Spinal cord (tissue), 10 donors: ENCODE measurements at places on chromosomes 4 and X. TPM values are rescaled to one million over a fixed set of nuclear protein-coding genes. Genes with fewer than 3 reads are reported as not detected.

DNA sequence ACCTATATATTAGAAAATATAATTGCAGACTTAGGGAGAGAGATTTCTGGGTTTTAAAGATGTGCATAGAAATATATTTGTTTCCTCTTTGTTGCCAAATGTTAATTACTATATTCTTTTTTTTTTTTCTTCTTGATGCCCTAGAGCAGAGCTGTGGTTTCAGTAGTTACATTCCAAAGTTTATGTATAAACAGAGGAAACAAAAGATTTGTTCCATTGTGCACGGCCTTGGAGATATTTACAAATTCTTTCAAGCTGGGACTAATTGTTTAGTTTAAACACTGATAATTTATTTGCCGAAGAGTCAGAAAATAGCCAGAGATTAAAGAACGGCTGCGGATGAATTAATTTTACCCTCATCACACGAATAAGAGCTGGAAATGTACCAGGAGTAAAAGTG, 85.1 kb downstream of the USP46 start:
- DNase-seq, result no peak

DNA sequence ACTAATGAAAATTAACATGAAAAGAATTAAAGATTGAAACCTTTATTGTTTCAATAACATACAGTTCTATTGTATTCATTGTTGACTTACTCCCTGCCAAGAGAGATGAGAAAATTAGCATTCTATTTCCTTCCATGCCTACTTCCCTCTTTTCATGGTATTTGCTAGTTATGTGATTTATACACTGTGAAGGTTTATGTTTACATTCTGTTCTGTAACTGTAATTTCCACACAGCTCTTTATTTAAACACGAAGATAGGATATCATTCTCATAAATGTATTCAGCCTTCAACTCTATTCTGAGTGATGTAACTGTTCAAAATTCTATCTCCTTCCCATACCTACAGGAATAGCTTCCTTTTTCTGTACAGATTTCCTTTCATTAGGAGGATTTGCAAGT, 6.6 kb downstream of the CCDC110 start:
- no peak for DNase-seq

Gene SMARCA1
- total RNA-seq, result 115 TPM

Gene FRG2
- total RNA-seq, result not detected

Gene POLA1
- 30.8 TPM for total RNA-seq

- no peak for DNase-seq
Observed at GRCh38 chrX:69165087-69165651, at the start of gene PJA1. Gene PJA1 (minus strand): TSS chrX:69165453. CDS start chrX:69163073, 2,380 bp downstream.

Gene NOX1
- not detected for total RNA-seq

- DNase-seq, result peak; percentile 69
Observed at GRCh38 chr4:140004922-140005627, 148.9 kb downstream of the MAML3 start.

GRCh38 chrX:83101961-83102360, 406.1 kb upstream of the POU3F4 start:
- DNase-seq, result no peak

DNA sequence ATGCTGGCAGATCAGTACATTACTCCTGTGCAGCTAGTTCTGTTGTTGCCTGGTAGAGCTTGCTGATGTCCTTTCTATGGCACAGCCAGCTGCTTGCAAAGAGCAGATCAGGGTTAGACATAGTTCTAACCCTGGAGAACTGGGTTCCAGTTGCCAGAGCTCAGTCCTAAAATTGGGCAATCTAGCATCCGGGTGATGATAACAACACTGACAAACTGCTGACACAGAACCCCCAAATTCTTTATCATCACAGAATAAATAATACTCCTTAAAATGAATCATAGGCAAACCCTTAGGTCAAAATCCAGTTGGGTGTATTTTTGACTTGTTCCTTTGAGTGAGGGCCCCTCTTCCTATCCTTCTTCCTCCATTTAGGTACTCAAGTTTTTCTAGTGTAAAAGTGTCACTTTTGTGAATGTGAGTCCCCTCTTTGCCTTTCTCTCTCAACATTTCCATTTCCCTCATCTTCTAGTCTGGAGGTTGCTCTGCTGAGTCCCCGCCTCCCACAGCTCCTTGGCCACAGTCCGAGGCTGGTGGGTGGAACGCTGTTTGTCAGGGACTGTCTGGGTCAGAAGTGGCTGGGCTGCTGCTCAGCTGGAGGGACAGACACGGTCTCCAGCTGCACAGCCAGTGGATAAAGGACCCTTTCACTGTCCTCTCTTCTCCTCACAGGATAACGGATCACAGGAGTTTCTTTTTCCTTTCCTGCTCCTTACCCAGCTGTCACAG, 93.6 kb upstream of the RASGEF1B start:
- peak; percentile 80 for DNase-seq

GRCh38 chrX:3076416-3076991, 35.2 kb downstream of the ARSF start:
- DNase-seq, result no peak

DNA sequence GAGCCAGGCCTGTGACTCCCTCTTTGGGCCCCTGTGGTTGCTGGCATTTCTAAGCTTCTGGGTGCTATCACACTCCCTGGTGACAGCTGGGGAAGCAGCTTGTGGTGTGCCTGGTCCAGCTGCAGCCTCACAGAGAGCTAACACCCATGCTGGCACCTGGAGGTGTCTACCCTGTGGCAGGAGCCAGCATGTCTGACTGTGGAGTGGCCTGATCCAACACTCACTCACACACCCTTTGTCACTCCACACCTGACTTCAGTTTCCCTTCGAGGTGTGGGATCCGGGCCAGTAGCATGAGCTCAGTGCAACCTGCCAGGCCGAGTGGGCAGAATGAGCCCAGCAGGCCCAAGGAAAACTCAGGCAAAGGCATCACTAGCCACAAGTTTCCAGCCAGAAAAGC, 67.5 kb downstream of the TECRL start:
- peak; percentile 89 for DNase-seq

GRCh38 chrX:39826813-39827543, 270.8 kb downstream of the BCOR start:
- no peak for DNase-seq

DNA sequence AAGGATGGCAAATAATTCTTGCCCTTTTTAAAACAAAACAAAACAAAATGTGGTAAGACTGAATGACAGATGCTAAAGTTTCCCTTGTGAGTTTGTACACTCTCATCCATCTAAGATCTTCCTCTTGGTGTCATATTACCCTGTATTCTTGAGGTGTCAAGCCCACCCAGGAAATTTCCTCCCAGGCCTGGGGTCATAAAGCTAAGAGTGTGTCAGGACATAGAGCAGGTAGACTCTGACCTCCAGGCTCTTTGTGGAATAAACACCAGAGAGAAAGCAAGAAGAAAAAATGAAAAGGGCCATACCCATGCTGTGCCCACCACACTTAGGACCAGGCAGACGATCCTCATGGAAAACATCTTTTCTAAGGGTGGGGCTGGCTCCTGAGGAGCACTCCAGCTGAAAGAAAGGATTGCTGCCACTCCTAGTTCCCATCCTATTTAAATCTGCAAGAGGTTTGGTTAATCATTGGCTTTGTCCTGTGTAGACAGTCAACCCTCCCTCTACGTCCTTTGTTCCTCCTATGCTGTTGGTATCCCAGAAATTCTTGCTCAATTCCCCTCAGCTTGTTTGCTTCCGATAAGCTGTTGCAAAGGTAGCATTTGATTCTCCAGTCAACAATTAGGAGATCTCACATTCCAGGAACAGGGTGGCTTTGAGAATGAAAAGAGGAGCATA, at the start of gene FGA:
Gene FGA, minus strand, starts transcription at position 414 of the 678 bp plus-strand sequence. Its CDS starts 55 bp downstream, at position 359.
- no peak for DNase-seq

GRCh38 chrX:19887911-19888879, 795 bp upstream of the SH3KBP1 start:
- no peak for DNase-seq

DNA sequence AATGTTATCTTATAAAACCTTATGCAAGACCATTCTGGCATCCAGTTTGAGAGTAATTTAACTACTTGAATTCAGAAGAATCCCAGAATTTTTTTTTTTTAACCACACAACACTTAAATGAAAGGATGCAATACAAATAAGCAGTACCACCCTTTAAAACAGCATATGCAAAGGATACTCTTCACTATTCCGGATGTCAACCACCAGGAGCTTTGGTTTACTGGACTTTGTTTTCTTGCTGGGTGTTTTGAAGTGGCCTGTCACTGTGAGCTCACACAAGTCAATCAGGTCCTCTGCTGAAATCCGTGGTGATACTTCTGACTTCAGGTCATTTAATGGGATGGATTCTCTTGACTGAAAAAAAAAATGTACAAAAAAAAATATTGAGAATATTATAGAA, 200.0 kb downstream of the TBCK start:
- DNase-seq, result no peak

DNA sequence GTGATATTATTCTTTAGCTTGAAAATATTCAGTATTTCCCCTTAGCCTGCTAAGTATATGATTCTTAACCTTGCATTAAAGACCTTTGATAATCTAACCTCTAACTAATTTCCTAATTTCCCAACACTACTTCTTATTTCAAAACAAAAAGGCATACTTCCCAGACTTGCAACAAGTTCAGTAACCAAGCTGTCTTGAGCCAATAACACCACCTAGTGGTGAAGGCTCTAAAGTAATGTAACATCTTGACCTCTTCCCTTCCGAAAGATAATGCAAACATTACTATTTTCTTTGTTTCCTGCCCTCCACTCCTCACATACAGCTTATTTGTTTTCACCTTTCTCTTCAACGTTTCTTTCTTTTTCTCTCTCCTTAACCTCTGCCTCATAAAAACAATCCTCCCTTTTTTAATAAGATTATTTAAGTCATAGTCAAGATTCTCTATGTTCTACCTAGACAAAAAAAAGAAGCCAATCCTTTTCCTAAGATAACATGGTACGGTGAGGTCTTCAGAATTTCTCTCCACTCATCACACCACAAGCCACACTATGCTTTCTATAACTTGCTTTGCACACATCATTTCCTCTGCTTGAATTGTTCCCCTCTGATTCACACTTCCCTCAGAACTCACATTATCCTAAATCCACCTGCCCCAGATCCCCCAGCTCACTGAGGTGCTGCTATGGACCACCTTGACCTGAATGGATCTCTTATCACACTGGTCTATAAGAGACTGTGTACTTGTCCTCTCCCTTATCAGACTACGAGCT, 3.5 kb downstream of the FAT1 start:
- no peak for DNase-seq

GRCh38 chr4:64718091-64718490, 308.8 kb upstream of the TECRL start:
- DNase-seq, result peak; percentile 35

GRCh38 chr4:74537459-74537858, 92.5 kb downstream of the AREG start:
- DNase-seq, result no peak

- no peak for DNase-seq
Observed at GRCh38 chr4:148396986-148397673, 45.1 kb downstream of the NR3C2 start.

DNA sequence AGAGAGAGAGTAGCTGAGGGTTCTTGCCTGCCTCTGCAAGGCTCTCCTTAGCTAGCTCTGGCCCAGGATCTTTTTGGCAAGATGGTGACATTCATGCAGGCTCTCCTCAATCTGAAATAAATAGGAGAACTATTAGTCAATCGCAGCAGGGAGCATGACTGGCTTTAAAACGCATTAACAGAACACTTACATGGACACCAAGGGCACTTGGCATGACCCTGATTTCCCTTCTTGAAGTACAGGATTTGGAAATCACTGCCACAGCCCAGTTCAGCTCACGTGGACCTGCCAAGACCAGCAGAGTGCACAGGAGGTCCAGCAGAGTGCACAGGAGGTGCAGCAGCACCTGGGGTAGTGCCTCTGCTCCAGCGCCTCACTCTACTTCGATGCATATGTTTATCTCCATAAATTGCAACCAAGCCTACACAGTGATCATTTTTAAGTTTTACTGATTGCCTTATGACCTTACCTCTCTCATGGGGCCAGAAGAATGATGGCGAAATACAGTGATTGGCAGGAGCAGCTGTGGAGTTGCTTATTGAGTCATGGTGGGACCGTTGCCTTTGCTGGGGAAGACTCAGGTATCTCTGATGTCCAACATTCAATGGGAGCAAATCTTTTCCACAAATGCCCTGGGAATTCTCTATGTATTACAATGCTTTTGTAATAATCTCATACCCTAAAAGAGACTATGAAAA, 122.4 kb downstream of the SYNPO2 start:
- DNase-seq, result no peak

Gene FRMPD3
- total RNA-seq, result 4.5 TPM

- no peak for DNase-seq
Observed at GRCh38 chrX:22246620-22247019, 26.1 kb upstream of the CBLL2 start.

DNA sequence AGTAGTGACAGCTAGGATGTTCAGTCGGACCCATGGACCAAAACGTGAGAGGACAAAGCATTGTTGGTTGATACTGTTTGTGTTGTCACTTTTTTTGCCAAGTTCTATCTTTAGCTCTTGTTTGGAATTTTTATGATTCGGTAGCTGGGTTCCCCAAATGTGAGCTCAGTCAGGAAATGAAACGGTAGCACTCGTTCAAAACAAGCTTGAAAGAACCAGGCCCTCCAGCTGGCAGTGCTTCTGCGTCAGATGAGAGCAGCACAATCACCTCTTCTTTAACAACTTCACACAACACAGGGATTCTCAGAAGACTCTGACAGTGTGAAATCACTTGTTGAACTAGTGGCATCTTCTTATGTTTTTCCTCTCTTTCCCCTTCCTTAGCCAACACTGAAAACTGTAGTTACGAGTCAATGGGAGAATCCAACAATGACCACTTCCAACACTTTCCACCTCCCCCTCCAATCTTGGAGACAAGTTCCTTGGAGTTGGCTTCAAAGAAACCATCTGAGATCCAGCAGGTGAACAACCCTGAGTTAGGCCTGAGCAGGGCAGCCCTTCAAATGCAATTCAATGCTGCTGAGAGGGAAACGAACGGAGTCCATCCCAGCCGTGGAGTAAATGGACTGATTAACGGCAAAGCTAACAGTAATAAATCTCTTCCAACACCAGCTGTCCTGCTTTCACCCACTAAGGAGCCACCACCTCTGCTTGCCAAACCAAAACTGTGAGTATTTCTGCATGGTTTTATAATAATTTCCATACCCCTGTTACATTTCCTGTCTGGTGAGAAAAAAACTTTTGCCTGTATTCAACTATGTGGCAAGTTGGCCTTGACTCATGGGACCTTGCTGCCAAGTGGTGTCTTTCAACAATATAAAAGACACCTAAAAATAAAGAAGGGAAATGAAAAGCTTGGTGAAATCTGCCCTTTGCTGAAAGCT, 214.6 kb downstream of the PALLD start:
- DNase-seq, result peak; percentile 24

- DNase-seq, result no peak
Observed at GRCh38 chr4:172142281-172142741, 329.1 kb downstream of the GALNTL6 start.

GRCh38 chr4:182189103-182189878, 53.9 kb upstream of the TENM3 start:
- no peak for DNase-seq

DNA sequence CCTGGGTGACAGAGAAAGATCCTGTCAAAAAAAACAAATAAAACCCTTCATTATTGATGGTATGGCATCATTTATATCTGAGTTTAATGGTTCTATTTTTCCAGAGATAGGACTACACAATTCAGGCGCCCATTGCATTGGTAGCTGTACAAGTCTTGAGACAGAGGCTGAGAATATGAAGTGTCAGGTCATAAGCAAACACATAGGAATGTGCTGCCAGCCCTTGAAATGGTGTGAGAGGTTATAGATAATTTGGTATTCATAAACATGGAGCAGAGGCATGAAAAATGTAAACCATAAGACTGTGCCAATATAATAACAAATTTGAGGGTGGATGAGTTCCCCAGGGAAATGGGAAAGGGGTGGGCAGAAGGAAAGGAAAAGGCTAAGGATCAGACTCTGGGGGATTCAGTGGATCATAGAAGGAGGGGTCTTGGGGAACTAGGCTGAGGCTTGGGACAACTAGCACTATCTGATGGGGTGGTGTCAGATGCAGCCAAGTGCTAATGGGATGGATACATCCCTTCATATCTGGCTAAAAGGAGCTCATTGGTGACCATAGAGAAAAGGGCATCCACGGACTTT, 50.8 kb downstream of the MAOA start:
- no peak for DNase-seq
